Tibial artery (tissue), 4 donors: ENCODE measurements at places on chromosomes 16 and 17.

DNA sequence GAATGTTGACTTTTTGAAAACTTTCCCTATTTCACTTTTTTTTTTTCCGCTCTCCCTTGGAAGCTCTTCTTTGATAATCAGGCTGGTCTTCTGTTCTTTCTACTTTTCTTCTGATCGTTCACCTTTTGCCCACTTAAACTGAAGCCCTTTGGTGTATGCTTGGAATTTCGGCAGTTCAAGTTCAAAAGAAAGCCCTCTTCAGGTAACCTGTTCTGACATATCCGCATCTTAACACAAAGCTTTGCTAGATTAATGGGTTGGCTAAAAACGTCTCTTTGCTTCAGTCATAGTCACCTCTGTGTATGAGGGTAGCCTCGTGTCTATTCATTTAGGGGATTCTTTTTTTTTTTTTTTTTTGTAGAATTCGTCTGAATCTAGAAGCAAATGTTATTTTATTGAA is 1115.8 kb upstream of the RBFOX1 start:
- H3K36me3 ChIP-seq = no peaks in the 10 kb centered on the region
- DNase-seq = no peak
- no peaks in the 10 kb centered on the region for H3K4me1 ChIP-seq
- H3K27me3 ChIP-seq = no peaks in the 10 kb centered on the region
- no peak overlapping the region for H3K27ac ChIP-seq

- H3K36me3 ChIP-seq = peaks cover 6% of the 10 kb centered on the region
- H3K4me3 ChIP-seq = peak overlapping the region; percentile 89
- H3K27me3 ChIP-seq = no peaks in the 10 kb centered on the region
- H3K27ac ChIP-seq = peak overlapping the region; percentile 84
- peaks cover 7% of the 10 kb centered on the region for H3K4me1 ChIP-seq
Measured at GRCh38 chr16:30748634-30749445, 615 bp downstream of the PHKG2 start.

GRCh38 chr16:73285436-73286201 is 237.7 kb upstream of the ZFHX3 start:
- no peak for DNase-seq
- H3K27ac ChIP-seq = no peak overlapping the region
- H3K4me1 ChIP-seq = no peaks in the 10 kb centered on the region
- no peak overlapping the region for H3K4me3 ChIP-seq
- no peaks in the 10 kb centered on the region for H3K27me3 ChIP-seq

- H3K4me3 ChIP-seq = no peak overlapping the region
- no peaks in the 10 kb centered on the region for H3K4me1 ChIP-seq
- no peak overlapping the region for H3K27ac ChIP-seq
- no peak for DNase-seq
- H3K36me3 ChIP-seq = no peaks in the 10 kb centered on the region
Measured at GRCh38 chr16:62568926-62569325, 532.7 kb upstream of the CDH8 start.

- H3K36me3 ChIP-seq = no peaks in the 10 kb centered on the region
- no peak overlapping the region for H3K4me3 ChIP-seq
Measured at GRCh38 chr17:27970587-27970986, 71.9 kb upstream of the NLK start.
